Frontal cortex (tissue), 4 donors: ENCODE measurements at places on chromosomes 4 and X. TPM values are rescaled to one million over a fixed set of nuclear protein-coding genes. Genes with fewer than 3 reads are reported as not detected.
A peak's percentile ranks its signal among the peaks of the same experiment; 100 is the strongest.

- DNase-seq: no peak
These were observed 2.6 kb downstream of the FAAH2 start for GRCh38 chrX:57289089-57289488.

GRCh38 chr4:174764105-174764729, 64.8 kb downstream of the GLRA3 start:
- no peak for DNase-seq

The AMTN gene
- total RNA-seq: not detected

- DNase-seq: no peak
These were observed 3.7 kb downstream of the IL13RA2 start for GRCh38 chrX:115013705-115014104.

DNA sequence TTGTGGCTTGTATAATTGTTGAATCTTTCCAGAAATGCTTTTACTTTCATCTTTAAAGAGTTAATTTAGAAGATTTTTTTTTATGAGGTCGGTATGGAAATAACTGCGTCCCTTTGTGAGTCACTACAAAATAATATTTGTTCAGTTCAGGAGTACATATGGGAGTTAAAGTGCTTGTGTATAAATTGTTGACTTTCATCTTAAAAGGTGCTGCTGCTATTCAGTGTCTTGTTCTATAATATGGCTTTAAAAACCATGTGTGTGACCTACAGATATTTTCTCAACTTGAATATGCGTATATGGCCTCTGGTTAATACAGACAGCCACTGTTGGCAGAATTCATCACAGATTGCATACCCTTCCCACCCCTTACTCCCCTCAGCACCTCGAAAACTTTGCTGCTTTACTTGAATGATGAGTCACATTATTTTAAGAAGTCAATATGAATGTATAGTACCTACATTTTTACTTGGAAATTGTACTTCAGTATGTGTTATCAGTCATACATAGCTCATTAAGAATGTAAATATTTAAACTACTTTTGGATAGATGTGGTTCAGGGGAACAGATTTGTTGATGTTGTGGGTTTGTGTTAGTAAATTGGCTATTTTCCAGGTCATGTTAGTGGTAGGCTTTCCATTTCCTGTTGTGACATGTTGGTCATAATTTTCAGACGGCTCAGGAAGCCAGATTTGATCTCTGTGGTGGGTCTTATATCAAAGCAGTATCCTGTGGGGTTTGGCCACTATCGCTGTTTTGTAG, 1.5 kb downstream of the CLCN3 start:
- DNase-seq: no peak

The ANK2 gene
- 477 TPM for total RNA-seq

GRCh38 chrX:91434351-91435168, at the start of gene PABPC5:
TSS of gene PABPC5 (plus strand) at chrX:91434839. CDS start at chrX:91435578, 739 bp downstream.
- peak; percentile 9 for DNase-seq

- DNase-seq: no peak
These were observed 244.2 kb downstream of the BCOR start for GRCh38 chrX:39853417-39854030.

The SMIM31 gene
- not detected for total RNA-seq

DNA sequence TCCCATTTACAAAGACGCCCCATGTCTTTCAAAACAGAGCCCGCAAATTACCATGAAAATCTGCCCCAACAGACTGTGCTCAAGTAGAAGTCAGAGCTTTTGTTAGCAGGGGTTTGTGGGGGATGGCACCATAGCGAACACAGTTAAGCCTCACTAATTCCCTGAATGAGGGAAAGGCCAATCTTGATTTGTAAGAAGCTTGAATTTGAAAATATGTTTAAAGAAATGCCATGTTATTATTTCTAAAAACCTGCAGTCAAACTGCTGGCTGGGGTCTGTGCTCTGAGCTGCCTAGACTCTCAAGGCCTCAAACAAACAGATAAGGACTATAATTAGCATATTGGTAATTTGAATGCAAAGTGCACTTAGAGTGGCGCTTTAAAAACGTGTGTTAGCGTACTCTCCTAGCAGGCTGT, 9.4 kb upstream of the PAK3 start:
- no peak for DNase-seq

DNA sequence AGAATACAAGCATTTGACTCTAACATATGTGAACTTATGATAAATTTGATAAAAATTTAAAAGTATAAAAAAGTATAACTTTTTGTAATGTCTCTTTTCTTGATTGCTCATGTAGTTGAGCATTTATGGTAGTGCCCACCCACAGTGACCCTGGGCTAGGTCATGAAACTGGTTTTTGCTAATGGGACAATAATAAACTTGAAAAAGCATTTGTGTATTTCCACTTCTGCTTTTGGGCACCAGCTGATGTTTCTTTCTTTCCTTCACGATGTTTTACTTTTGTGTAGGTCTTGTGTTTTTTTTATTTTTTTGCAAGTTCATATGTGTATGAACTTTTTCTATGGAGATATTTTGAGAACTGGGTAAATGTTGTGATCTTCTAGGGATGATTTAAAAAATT, 313.1 kb downstream of the CBLL2 start:
- DNase-seq: no peak

The DMD gene
- total RNA-seq: 56.7 TPM

DNA sequence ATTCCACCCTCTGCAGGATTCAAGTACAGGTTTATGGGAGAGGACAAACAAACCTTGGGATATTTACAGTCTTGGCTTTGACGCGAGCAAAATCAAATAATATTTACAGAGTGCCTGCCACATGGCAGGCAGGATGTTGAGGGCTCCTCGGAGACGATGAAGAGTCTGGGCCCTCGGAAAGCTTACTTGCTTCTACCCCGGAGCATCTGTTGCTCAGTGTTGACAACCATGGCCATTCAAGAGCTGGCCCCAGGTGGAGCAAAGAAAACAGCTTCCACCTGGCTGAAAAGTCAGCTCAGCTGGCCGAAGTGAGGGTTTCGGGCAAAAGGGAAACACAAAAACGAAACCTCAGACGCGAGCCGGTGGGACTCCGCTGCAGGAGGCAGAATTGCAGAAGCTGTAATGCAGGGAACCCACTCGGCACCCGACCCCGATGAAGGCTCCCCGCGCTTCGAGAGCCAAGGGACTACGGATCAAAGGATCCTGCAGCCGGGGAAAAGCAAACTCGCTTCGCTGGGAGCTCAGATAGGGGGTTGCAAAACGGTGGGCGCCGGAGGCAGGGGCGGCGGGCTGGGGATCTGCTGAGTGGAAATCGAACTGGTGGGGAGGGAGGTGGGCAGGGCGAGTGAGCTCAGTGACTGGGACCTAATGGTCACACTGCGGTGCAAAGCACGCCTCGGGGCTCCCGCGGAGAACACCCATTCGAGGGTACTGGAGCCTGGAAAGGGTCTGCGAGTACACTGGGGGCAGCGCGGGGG, 805 bp downstream of the ATP8A1 start:
- peak; percentile 44 for DNase-seq

- no peak for DNase-seq
These were observed 4.6 kb upstream of the ANTXR2 start for GRCh38 chr4:80077639-80078038.

The PRICKLE3 gene
- under 0.01 TPM for total RNA-seq

DNA sequence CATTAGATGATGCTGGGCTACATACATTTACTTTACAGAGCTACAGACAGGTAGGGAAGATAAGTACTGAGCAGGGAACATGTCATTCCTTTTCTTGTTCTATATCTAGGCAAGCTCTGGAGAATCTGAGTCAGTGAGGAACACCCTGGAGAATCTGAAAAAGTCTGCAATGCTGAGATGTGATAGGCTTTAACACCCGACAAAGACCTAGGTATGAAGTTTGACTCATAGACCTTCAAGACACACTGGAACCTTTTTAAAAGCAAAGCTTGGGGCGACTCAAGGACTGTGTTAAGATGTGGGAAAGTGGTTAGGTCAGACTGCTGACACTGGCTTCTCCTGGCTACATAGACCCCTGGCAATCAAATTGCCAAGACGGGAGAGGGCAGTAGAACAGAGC, 42.8 kb downstream of the OSTC start:
- no peak for DNase-seq

The PPP2R2C gene
- 46.9 TPM for total RNA-seq

- DNase-seq: no peak
These were observed 162.1 kb upstream of the SLC7A11 start for GRCh38 chr4:138404251-138404650.

The JAKMIP1 gene
- 28.9 TPM for total RNA-seq

DNA sequence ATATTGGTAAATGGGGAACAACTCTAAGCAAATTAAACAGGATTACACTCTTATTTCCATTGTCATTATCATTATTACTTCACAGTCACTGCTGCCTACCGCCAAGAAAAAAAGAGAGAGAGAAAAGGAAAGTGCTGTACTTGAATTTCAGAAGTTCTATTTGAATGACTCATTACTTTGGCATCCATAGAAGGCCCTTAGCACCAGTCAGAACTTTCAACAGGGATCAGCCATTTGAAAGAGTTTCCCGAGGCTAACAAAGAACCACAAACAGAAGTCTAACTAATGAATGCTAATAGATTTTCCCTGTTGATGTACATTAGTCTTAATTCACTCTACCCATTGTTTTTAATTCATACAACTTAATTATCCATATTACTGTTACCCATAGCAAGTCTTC, 116.3 kb downstream of the SHROOM4 start:
- DNase-seq: no peak

DNA sequence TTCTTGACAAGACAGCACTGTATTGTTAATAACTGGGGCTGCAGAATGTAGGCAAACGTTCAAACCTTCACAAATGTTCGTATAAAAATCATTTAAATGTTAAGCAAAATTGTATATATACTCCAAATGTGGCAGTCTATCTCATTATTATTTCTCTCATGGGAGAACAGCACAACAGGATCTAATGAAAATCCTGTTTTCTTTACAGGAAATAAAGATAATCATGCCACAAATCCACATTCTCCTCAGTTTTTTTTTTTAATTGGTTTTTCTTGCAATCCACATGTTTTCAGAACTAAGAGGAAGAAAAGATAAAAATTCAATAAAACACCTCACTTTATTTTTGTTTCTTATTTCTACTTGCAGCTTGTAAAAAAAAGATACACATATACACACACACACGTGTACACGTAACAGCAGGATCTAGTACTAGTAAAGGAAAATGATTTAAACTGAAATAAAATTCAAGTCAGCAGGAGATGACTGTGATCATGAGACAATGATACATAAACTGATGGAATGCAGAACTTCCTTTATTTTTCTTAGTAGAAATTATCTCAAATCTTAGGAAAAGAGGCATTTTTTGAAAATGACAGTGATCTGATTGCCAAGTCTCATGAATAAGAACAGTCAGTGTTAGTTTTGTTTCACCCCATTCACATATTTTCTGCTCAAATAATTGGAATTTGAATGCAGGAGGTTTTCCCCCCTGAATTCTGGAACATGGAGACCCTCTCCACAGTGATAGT, 11.3 kb downstream of the APBB2 start:
- no peak for DNase-seq

DNA sequence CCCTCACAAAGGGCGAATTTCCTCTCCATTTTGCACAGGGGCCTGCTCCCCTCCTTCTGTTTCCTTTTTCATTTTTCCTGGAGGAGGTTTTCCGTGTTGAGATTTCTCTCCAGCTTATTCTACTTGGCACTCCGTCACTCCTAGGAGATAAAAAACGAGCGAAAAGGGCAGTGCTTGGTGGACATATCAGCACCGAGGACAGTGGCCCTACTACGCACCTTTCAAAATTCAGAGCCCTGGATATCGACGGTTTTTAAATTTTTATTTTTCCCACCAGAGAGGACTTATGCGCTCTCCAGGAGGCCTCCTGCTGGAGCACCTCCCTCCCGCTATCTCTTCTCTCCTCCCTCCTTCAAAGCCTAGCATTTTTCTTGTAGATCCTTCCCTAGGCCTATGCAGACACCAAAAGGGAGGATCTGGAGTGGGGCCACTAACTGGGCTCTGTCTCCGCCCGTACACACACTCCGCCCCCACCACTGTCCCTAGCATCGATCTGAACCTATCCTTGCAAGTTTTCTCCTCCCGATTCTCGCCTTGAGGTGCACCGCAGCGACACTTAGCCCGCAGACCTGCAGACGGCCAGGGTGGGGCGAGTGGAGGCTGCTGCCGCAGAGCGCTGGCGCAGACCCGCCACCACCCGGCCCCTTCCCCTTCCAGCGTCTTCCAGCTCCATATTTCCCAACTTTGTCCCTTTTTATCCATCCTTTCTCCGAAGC, 8.5 kb upstream of the TCEAL9 start:
- no peak for DNase-seq

The GPM6B gene
- total RNA-seq: 380 TPM

- DNase-seq: no peak
These were observed 1722.0 kb upstream of the TENM3 start for GRCh38 chr4:180521181-180521580.

GRCh38 chr4:7821245-7822136, 118.2 kb downstream of the AFAP1 start:
- no peak for DNase-seq

The PNMA3 gene
- total RNA-seq: 12.6 TPM

The VSIG4 gene
- total RNA-seq: 15.1 TPM

GRCh38 chrX:152170621-152171020, 32.2 kb upstream of the MAGEA10 start:
- no peak for DNase-seq

DNA sequence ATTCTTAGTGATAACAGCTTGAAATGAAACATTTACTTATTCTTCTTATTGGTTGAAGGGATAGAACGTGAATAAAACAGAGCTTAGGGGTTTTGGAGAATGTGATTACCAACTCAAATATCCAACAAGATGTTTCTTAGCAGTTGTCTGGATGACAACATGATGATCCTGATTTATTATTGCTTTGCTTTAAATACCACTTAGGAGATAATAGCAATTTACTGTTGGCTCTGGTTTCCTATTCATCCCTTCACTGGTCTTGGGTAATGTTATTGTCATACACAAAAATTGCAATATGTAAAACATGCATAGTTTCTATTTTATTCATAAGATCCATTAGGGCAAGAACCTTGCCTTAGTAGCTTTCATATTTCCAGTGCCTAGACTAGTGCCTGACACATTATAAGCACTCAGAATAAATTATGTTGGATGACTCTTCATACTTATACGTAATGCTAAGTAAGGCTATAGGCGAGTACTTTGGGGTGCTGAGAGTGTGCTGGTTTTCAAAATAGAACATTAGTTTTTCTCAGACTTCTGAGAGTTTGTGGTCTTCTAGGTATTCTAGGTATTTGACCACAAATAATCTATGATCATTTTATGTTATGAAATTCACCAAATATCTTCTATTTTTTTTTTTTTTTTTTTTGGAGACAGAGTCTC, 58.6 kb upstream of the PGRMC2 start:
- no peak for DNase-seq

- DNase-seq: no peak
These were observed 2002.5 kb upstream of the TENM3 start for GRCh38 chr4:180240670-180241069.

- no peak for DNase-seq
These were observed 7.3 kb downstream of the TREX2 start for GRCh38 chrX:153438532-153438931.

The MAGIX gene
- total RNA-seq: 2.4 TPM

The BMPR1B gene
- total RNA-seq: 8.2 TPM

DNA sequence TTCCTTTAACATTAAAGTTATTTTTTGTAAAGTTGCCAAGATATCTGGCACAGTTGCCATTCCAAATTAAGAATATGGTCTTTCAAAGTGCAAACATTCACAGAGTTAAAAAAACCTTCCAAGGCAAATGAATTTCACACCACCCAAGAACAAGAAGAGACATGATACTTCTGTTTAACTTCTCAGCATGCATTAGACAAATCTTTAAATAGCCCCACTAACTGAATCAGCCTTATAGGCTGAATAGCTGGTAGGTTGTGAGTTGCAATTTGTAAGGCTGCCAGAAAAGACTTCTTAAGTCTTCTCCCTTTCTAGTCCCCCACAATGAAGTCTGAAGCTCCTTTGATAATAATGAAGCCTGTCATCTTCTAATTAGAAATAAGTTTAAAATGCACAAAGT, 95.6 kb downstream of the MAPK10 start:
- no peak for DNase-seq

- DNase-seq: no peak
These were observed 12.2 kb upstream of the MTMR1 start for GRCh38 chrX:150680974-150681373.
